ENCODE measurements at places on chromosomes 5 and 9. TPM values are rescaled to one million over a fixed set of nuclear protein-coding genes. Genes with fewer than 3 reads are reported as not detected.

DNA sequence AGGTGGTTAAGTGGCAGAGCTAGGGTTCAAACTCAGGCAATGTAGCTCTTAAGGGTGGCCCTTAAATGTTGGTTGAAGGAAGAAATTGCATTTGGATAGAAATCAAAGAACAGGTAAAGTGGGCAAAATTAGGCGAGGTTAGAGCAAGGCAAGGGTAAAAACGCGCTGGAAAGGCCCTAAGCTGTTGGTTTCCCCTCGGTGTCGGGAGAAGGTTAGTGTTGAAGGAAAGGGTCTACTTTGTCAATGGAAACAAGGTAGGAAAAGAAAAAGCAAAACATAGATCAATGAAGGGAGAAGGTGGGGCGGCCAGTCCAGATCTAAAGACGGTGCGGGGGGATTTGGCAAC, 431 bp downstream of the FASTKD3 start:
- no peak for DNase-seq

- no peak for DNase-seq
Observed at GRCh38 chr9:71285191-71285656, 163.8 kb upstream of the TRPM3 start.

The PPP3R2 gene
- total RNA-seq: not detected

The POLR3G gene
- 3.5 TPM for total RNA-seq

The PFN3 gene
- not detected for total RNA-seq

All from tibial nerve (tissue), 4 donors.